ENCODE measurements at places on chromosomes 4 and X.

- no peak overlapping the region for H3K4me3 ChIP-seq
- DNase-seq, result no peak
- no peaks in the 10 kb centered on the region for H3K4me1 ChIP-seq
- no peaks in the 10 kb centered on the region for H3K36me3 ChIP-seq
- H3K27me3 ChIP-seq, result no peaks in the 10 kb centered on the region
These were observed 10.8 kb upstream of the PJA1 start for GRCh38 chrX:69176053-69176452.

DNA sequence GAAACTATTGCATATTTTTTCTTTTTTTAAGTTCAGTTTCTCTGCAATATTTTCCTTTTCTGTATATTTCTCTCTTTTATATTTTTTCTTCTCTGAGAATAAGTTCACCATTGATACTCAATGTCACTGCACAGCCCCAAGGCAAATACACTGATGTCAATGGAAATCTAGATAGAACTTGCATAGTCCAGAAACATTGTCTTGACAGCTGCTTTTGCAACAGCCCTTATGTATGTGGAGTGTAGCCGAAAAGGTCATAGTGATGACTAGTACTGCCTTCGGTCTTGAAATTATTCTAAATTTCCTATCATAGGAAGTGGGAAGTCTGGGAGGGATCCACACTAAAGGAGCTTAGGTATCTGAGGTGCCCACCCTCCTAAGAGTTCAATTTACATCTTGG is 150.0 kb downstream of the SPOCK3 start:
- no peaks in the 10 kb centered on the region for H3K27me3 ChIP-seq
- H3K4me1 ChIP-seq, result no peaks in the 10 kb centered on the region
- no peak for DNase-seq
- no peak overlapping the region for H3K27ac ChIP-seq
- H3K4me3 ChIP-seq, result no peak overlapping the region

GRCh38 chr4:76053730-76054129 is 17.9 kb upstream of the CXCL11 start:
- H3K4me3 ChIP-seq, result no peak overlapping the region
- H3K36me3 ChIP-seq, result no peaks in the 10 kb centered on the region
- no peak overlapping the region for H3K27ac ChIP-seq
- H3K27me3 ChIP-seq, result no peaks in the 10 kb centered on the region
- H3K4me1 ChIP-seq, result peaks cover 24% of the 10 kb centered on the region

DNA sequence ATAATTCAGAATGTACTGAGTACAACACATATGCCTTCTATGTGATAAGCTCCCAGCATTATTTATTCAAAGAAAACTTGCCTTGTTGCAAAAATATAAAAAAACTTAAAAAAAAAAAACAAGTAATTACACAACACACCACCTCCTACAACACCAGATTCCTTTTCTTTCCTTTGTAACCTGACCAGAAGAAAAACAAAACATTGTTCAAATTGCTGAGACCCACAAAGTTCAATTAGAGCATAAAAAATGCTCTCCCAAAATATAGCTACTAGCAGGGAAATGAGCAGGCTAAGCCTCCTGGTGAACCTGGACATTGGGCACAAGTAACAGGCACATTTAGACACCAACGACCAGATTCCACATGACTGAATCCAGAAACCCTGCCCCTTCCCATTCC is 38.3 kb downstream of the MECP2 start:
- no peaks in the 10 kb centered on the region for H3K27me3 ChIP-seq
- no peaks in the 10 kb centered on the region for H3K36me3 ChIP-seq
- H3K4me1 ChIP-seq, result 0 out of 2 replicates have a peak, but pooled peaks cover 5% of the 10 kb centered on the region
- no peak overlapping the region for H3K4me3 ChIP-seq

DNA sequence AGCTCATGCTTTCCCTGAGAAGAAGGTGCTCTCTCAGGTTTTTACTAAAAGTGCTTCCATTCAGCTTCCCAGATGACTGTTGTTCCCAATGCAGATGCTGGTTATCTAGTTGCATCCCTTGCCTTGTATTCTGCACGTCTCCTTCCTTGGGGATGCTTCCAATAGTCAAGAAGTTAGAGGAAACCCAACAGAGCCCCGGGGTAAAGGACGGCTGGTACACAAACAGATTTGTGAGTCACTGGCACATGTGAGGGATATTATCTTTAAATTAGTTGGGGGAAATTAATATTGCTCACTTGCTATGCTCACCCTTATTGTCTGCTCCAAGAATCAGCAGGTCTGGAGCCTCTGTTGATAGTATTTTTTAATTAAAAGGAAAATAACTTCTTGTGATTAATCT is 465.2 kb upstream of the BOD1L1 start:
- H3K36me3 ChIP-seq, result no peaks in the 10 kb centered on the region
- DNase-seq, result no peak
- H3K4me3 ChIP-seq, result no peak overlapping the region
- no peaks in the 10 kb centered on the region for H3K4me1 ChIP-seq
- no peaks in the 10 kb centered on the region for H3K27me3 ChIP-seq
- no peak overlapping the region for H3K27ac ChIP-seq

DNA sequence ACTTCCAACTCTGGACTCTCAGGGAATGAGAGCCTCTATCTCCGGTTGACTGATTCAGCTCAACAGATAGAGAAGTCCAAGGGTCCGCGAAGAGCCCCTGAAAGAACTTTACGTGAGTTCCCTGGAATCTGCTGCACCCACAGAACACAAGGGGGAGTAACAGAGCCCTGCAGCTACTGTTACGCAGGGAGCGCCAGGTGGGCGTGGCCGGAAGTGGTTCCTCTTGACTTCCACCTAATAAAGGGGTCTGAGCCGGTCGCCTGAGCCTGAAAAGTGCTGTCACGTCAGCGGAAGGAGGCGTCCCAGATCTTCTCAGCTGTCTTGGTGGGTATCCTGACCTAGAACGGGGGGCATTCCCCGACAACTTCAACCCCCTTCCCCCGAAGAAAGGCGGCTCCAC is at the start of gene MAGEB6:
TSS of gene MAGEB6 (plus strand) at position 237 of the 400 bp plus-strand sequence. CDS start 1,407 bp downstream, outside the sequence.
- no peak within 1 kb of the TSS for H3K4me3 ChIP-seq
- H3K27me3 ChIP-seq, result no peaks in the 10 kb centered on the region
- no peaks in the 10 kb centered on the region for H3K36me3 ChIP-seq
- no peak for DNase-seq
- H3K4me1 ChIP-seq, result no peaks in the 10 kb centered on the region

DNA sequence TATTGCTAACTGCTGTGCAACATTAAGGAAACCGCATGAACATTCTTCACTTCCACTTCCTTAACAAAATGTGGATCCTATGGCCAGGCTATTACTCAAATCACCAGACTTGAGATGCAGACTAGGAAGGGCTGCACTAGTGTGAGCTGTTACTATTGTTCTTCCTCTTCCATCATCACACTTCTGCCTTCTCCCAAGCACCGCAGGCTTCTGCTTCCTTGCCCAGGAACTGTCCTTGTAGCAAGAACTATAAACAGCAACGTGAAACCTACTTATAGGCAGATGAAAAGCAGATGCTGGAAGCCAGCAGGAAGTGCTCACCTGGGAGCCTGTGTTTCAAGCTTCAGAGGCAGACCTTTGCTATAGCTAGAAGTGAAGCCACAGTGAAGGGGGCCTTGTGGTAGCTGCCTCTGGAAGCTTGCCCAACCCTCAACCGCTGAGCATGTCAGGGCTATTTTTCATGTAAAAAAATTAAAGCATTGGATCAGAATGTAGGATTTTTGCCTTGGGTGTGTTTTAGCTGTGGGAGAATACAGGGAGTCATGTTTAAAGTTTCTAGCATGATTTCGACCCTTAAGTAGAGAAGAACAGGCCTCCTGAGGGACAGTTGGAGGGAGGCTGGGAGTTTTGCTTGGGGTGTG is 43.9 kb downstream of the CLNK start:
- no peak overlapping the region for H3K4me3 ChIP-seq
- no peaks in the 10 kb centered on the region for H3K36me3 ChIP-seq
- H3K4me1 ChIP-seq, result no peaks in the 10 kb centered on the region
- no peak for DNase-seq
- no peak overlapping the region for H3K27ac ChIP-seq
- no peaks in the 10 kb centered on the region for H3K27me3 ChIP-seq

DNA sequence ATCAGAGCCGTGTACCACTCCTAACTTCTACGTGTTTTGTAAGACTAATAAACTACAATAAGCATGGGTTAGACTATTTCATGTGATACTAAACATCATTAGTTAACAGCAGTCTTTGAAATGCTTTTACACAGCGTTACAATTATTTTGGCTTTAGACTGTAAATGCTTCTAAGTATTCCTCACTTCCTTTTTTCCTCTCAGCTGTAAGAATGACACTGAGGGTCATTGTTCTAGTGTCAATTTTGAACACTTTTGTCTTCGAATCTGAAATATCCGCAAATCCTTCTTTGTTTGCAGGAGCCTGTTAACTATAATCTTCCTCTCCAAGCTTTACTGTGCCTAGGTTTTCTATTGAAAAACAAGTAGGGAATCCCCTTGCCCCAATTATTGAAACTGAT is 1.5 kb downstream of the ABCE1 start:
- no peaks in the 10 kb centered on the region for H3K27me3 ChIP-seq
- peak overlapping the region; percentile 78 for H3K4me3 ChIP-seq
- peaks cover 20% of the 10 kb centered on the region for H3K4me1 ChIP-seq
- H3K27ac ChIP-seq, result no peak overlapping the region
- DNase-seq, result no peak

- H3K4me3 ChIP-seq, result no peak overlapping the region
- H3K27ac ChIP-seq, result 0 out of 2 replicates have a peak overlapping the region, but pooled peaks have one; percentile 43
These were observed 795.2 kb downstream of the TRIML1 start for GRCh38 chr4:188934320-188934962.
